Tibial artery (tissue), 4 donors: ENCODE measurements at places on chromosomes 13 and 19.
A peak's percentile ranks its signal among the peaks of the same experiment; 100 is the strongest.

- DNase-seq, result no peak
Measured at GRCh38 chr19:58514564-58515022, 2.8 kb upstream of the SLC27A5 start.

DNA sequence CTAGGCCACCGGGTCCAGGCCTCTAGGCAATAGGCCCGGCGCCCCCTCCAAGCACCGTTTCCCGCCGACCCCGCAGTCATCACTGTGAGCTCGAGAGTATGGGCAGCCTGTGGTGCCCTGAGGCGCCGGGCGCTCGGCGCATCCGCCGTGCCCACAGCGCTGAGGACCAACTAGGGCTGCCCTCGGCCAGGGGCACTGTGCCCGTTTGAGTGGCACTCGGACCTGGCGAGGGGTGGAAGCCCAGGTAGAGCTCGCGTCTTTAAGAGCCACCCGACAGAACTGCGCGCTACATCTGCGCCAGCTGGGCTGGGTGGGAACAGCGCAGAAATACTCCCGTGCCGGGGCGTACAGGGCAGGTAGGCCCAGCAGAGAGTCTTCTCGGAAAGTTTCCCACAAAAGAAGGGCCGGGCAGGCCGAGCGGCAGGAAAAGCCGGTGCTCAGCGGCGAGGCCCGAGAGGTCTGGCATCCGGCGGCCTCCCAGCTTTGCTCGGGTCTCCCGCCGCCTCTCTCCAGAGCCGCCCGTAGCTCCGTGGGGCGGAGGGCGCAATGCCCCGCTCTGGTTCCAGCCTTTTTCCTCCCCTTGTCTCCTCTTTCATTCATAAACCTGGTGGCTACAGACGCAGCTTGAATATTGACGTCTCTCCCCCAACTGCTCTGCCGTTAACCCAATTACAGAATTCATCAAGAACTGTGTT is 5.4 kb upstream of the SOX1 start:
- DNase-seq, result no peak

DNA sequence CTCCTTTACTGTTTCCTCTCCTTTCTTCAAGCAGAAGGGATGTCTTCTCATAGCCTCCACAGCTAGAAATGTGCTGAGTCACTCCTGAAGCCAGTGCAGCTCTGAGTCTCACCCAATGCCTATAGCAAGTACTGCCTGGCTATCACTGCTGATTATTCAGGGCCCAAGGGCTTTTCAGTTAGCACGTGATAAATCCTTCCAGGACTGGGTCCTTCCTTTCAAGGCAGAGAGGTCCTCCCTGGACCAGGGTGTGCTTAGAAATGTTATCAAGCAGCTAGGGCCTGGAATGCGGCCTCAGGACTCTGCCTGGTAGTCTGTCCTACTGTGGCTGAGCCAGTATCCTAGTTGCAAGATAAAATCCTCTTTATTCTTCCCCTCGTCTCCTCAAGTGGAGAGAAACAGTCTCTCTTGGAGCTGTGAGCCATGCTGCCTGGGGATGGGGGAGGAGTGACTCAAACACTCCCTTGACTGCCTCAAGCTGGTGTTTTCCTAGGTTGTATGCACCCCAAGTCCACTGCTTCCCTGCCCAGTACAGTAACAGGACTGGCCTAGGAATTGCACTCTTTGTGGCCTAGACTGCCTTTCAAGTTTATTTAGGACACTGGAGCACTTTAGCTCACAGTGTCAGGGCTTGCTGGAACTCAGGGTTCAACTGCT is 198.7 kb upstream of the SERP2 start:
- DNase-seq, result no peak

GRCh38 chr13:95524264-95524901 is 28.1 kb upstream of the CLDN10 start:
- DNase-seq, result no peak

- no peak for DNase-seq
Measured at GRCh38 chr19:2529473-2529918, 53.6 kb downstream of the GADD45B start.

- no peak for DNase-seq
Measured at GRCh38 chr13:111079375-111079774, 35.7 kb upstream of the ARHGEF7 start.

DNA sequence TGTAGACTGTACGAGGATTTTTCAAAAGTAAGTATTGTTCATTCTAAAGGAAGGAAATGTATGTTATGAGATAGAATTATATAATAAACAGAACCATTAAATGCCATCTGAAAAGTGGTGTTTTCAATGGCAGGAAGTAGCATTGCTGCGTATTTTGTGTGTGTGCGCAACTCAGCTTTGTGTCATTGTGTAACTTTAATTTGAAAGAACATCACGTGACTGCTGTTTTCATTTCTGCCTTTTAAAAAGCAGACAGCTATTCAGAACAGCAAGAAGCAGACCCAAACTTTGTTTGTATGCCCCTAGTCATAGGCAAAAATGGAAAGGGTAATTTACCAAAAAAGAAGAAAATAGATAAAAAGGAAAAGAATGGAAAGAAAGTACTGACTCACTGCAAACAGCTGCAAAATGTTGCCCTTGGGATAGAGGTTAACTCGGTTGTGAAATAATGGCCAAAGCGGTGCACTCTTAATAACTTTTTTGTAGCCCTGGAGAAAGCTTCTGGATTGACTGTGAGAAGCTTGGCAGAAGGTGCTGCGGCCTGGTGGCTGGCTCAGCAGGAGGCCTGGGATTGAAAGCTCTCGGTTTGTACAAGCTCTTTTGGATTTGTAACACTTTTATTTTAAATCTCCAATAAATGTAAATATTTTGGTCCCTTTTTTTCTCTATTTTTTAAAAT is 97.3 kb downstream of the GGACT start:
- no peak for DNase-seq

DNA sequence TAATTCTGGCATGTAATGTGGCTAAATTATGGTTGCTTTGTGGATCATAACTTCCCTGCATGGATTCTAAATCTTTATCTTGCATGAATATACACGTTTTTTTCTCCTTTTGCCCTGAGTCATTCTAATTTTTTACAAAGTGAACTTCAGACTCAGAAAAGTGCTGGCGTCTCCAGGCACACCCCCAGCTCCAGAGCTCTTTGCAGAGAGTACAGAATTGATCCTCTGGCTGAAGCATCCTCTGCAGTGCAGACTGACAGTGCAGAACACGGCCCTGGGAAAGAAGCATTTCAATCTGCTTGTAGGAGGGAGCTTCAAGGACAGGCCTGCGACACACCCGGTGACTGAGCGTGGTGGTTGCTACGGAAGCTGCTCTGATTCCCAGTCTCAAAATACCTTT is 228.1 kb downstream of the FGF9 start:
- DNase-seq, result no peak

GRCh38 chr19:2973229-2973628 is 4.1 kb upstream of the TLE6 start:
- peak; percentile 85 for DNase-seq

DNA sequence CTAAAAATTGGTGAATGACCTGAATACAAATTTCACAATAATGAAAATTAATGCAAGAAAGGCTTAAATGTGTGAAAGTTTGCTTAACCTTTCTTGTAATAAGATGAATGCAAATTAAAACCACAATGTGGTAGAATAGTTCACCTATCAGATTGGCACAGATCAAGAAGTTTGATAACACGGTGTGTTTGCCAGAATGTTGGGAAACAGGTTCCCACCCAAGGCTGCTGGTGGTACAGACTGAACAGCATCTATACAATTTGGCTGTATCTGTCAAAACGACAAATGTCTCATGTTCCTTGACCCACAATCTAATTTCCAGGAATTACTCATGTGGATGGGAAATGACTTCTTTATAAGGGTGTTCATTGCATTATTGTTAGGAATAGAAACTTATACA is 8.6 kb upstream of the IRS2 start:
- no peak for DNase-seq

GRCh38 chr19:10952809-10953208 is 8.0 kb upstream of the SMARCA4 start:
- no peak for DNase-seq

- DNase-seq, result no peak
Measured at GRCh38 chr19:18612772-18613588, at the start of gene TMEM59L. Gene TMEM59L, plus strand, starts transcription at chr19:18612870. Its CDS starts 89 bp downstream, at chr19:18612959.

DNA sequence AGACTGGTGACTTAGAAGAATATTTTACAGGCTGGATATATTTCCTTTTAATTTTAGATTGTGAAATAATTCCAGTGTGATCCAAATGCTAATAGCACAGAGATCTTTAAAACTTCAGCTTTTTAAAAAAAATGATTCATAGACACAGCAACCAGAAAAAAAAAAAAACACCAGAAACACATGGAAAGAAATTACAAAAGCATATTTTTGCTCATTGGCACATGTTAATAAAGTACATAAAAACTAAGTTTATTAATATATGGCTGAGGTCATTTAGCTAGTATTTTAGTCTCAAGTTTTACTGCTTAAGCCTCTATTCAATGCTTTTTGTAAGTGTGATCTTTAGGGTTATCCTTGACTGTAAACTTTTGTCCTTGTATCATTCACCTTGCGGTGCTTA is 577 bp downstream of the MYO16 start:
- no peak for DNase-seq

DNA sequence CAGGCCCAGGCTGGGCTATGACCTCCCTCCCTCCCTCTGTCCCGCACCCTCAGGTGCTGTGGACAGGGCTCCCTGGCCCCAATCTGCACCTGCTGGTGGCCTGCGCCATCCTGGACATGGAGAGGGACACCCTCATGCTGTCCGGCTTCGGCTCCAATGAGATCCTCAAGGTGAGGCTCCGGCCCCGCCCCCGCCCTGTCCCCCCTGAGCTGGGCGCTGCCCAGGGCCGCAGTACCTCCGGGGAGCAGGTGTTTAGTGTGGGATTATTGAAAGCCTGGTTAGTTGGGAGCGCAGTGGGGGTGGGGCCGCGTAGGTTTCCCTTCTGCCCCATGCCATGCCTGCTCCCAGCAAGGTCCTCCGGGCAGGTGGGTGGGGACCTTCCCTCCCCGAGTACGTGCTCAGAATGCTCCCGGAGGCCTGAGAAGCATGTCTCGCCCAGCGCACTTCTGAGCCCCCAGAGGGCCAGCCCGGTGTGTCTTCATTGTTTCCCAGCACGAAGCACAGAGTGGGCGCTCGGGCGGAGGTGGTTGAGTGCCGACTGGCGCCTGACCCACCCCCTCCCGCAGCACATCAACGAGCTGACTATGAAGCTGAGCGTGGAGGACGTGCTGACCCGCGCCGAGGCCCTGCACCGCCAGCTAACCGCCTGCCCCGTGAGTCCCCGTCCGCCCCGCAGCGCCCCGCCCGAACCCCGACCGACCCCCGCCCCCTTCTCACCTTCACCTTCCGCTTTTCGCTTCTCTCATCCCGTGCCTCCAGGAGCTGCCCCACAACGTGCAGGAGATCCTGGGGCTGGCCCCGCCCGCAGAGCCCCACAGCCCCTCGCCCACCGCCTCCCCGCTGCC is 8.8 kb downstream of the IL4I1 start:
- no peak for DNase-seq

GRCh38 chr13:38862443-38862842 is 128.2 kb downstream of the STOML3 start:
- DNase-seq, result no peak

DNA sequence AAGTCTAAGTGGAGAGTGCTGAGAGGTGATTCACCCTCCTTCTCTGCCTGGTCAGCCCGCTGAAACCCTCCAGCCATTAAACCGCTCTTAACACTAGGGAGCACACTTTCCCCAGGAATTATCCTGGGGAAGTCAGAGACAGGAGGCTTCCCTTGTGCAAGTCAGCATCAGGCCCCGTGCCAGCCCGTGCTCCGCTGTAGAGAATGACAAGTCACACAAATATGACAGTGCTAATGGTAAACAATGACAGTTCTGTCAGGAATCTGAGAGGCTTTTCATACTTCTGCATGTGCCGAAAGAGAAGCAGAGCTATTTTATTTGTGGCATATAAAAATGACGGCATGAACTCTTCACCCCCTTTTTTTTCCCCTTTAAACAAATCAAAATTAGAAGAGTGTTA is 816.9 kb upstream of the SLC10A2 start:
- DNase-seq, result peak; percentile 74

DNA sequence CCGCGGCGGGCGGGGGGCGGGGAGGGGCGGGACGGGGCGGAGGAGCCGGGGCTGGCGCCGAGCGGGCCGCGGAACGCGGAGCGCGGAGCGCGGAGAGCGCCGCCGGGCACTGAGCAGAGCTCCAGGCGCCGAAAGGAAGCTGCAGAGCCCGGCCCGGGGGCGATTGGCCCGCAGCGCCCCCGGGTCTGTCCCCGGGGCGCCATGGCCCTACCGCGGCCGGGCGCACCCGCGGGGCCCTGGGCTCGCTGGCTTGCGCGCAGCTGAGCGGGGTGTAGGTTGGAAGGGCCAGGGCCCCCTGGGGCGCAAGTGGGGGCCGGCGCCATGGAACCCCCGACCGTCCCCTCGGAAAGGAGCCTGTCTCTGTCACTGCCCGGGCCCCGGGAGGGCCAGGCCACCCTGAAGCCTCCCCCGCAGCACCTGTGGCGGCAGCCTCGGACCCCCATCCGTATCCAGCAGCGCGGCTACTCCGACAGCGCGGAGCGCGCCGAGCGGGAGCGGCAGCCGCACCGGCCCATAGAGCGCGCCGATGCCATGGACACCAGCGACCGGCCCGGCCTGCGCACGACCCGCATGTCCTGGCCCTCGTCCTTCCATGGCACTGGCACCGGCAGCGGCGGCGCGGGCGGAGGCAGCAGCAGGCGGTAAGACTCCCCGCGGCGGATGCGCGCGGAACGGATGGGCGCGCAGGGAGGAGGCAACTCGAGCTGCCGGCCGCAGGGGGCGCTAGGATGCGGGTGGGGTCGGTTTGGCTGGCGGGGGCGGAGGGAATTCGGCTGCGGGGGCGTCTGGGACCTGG is at the start of gene PDE4A:
TSS of gene PDE4A (plus strand) at position 95 of the 796 bp plus-strand sequence. CDS start at position 322, 227 bp downstream.
- DNase-seq, result no peak

GRCh38 chr19:55486043-55486970 is 1.3 kb downstream of the NAT14 start:
- no peak for DNase-seq

DNA sequence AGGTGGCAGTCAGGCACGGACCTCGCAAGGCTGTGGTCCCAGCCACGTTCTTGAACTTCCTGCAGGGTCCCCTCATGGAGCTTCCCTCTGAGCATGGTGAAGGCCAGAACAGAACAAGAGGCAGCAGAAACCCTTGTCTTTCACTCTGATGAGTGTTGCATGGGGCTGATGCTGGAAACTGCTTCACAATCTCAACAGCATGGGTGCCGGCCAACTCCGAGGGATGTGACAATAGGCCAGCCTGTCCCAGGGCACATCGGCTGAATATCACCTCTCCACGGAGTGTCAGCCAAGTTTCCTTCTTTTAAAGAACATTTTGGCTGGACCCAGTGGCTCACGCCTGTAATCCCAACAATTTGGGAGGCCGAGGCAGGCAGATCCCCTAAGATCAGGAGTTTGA is 173.9 kb downstream of the FOXO1 start:
- DNase-seq, result no peak
